GM23338 (cell line): ENCODE measurements at places on chromosomes 1 and 21.

DNA sequence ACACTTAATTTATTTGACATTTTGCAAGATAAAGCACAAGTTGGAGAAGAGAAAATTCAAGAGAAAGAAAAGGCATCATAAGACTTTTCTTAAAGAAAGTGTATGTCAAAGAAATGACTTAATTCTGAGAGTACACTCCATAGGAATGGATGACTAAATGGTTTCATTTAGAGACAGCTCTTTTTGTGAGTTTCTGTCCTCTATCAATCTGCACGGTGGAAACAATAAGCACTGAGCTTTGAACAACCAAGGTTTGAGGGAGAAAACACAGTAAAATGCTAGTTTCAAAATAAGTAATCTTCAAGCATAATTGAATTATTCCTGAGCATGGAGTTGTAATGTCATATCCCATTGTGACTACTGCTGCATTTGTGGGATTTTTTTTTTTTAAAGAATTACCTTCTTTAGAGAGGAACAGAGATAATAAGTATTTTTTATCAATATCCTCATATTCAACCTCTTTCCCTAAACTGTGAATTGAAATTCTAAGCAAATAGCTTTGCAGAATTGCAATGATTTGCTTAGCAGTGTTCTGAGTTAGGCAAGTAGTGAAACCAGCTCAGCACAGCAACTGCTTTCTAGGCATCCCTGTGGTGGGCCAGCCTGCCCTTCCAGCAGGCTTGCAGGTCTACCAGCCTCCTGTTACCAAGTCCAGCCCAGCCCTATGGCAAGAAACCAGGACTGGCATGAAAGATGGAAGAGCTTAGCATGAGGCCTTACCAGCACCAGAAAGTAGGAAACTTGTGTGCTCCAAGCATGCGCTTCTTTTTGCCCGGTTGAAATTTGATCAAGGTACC is 38.2 kb downstream of the KCNJ6 start:
- DNase-seq: no peak

DNA sequence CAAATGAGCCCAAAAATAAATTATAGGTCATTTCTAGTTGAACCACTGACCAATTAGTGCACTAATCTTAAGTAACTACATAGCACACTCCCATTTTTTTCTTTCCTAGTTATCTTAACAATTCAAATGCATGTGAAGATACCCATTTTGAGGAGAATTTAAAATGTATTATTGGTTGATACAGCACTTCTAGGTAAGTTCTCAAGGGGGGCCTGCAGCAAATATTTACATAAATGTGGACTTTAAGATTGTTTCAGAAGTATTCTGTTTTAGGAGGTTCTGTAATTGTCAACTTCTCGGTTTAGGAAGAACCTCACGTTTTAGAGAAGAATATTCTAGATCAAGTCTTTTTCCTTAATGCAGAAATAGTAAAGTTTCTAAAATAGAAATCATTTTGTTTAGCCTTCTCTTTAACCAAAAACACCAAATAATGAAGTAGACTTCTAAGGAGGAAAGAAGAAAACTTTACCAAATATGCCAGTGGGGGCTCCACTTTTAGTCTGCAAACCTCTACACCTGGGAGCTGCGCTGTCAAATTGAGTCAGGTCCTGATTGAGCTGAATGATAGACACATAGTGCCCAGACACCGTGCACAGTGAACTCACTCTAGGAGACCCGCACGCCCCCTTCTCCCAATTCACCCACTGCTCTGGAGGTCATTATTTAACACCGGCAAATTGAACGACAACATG is 144.4 kb downstream of the RUNX1 start:
- DNase-seq: no peak

DNA sequence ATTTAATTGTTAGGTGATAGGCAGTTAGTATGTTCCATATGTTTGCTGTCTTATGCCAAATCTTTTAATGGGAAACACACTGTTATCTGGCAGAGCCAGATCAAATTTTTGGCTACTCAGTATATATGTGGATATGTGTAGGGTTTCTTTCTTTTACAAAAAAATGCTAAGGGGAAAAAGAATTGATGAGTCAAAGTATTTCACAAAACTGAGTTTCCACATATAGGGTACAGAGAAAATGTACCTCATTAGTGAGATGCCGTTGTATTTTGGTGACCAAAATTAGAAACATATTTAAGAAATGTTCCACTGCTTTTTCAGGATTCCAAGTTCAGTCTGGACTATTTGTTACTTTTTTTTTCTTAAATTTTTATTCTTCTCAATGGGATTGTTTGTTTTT is 201.2 kb upstream of the PTGFR start:
- no peak for DNase-seq

GRCh38 chr1:88867743-88868521 is 23.4 kb downstream of the GTF2B start:
- DNase-seq: no peak
